ENCODE measurements at places on chromosomes 2 and 18.

GRCh38 chr18:62070302-62070701 is 116.6 kb downstream of the PIGN start:
- DNase-seq = no peak

- no peak for DNase-seq
These were observed 34.3 kb downstream of the GPC1 start for GRCh38 chr2:240469740-240470139.

DNA sequence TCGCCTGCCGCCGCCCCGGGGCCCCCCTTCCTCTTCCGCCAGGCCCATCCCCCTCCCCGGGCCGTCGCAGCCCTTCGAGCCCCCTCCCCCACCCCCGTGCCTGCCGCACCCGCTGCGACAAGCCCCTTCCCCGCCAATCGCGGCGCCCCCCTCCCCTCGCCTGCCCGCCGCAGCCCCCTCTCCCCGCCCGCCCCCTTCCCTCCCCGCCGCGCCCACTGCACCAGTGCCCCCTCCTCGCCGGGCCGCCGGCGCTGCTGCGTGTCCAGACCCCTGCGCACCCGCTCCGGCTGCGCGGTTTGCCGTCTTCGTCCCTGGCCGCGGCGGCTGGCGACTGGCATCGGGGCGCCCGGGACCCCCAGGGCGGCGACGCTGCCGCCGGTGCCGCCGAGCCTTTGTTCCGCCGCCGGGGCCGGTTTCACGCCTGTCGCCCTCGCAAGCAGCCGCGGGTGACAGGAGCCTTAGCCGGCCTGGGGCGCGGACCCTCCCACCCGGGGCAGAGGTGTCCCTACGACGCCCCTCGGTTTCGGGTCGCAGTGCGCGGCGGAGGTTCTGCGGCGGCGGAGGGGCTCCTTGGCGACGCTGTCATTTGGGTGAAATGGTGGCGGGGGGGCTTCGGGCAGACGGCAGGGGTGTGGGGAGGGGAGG is 18.1 kb downstream of the GPC1 start:
- no peak for DNase-seq

DNA sequence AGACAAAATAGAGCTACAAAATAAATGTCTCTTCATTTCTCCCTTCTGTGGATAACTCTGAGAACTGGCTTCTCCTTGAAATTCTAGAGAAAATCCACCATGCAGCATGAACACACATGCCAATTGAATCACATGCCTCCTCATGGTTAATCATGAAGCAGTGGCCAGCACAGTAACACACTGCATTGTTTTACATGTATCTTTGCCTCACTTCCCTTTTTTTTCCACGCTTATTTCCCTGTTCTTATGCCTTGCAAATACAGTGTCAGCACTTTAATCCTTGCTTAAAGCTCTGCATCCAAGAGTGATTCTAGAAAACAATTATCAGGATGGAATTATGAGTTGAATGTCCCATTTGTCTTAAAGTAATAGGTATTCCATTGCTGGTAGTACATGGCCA is 50.3 kb upstream of the ZBTB7C start:
- DNase-seq = no peak

DNA sequence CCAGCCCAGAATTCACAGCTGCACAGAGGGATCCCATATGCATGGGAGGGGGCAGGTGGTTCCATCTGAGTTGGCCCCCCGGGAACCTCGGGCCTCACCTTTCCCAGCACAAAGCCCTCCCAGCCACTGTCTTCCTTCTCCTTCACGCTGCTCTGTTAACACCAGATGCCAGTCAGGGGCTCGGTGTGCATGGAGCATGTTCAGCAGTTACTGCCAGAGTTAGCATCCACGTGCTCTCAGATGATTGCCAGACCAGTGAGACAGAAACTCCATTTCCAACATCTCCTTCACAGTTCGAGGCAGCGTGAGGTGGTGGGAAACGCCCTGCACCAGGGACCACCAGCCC is 101.0 kb downstream of the PTGR3 start:
- no peak for DNase-seq

- no peak for DNase-seq
These were observed 35.7 kb upstream of the GPR155 start for GRCh38 chr2:174522553-174522952.

DNA sequence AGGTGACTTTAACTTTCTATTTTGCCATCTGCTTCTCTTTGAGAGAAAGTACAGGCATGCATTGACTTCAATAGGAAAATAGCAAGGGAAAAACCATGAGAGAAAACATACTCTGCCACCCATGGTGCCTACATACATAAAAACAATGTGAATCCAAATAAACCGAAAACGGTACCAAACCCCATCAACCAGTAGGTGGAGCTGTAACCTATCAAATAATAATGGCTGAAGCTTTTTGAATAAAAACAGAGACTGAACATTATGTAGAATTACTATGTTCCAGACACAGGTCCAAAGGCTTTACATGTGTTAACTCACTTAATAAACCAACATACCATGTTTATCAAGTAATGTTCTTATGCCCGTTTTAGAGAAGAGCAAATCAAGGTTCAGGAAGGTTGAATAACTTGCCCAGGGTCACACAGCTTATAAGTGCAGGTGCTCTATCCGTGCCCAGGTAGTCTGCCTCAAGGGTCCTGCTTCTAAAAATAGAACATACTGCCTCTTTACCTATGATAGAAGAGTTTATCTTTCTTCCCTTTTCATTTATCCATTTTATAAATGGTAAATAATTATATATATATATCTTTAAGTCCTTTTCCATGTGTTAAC is 293.9 kb upstream of the SYT4 start:
- no peak for DNase-seq

GRCh38 chr2:45330108-45330507 is 281.0 kb downstream of the SRBD1 start:
- no peak for DNase-seq

DNA sequence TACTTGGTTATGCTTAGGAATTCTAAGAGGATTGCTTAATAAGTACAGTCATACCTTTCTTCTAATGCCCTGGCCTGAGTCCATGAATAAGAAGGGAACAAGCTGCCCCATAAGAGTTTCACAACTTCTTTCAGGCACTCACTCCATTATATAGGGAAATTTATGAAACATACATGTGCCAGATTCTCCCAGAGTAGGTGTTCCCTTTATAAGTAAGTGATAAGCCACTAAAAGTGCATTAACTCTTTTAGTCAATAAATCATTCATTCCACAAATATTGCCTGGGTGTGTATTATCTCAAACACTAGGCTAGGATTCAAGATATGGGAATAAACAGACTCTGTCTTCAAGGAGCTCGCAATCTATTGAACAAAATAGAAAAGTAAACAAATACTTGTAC is 84.5 kb upstream of the RBBP8 start:
- no peak for DNase-seq

- DNase-seq = no peak
These were observed 423 bp upstream of the TTC27 start for GRCh38 chr2:32627441-32627813.

- DNase-seq = peak; percentile 22
These were observed 102.1 kb downstream of the ATAD2B start for GRCh38 chr2:23824777-23825212.

- no peak for DNase-seq
These were observed 112.4 kb downstream of the PLEKHA3 start for GRCh38 chr2:178592655-178593054.

DNA sequence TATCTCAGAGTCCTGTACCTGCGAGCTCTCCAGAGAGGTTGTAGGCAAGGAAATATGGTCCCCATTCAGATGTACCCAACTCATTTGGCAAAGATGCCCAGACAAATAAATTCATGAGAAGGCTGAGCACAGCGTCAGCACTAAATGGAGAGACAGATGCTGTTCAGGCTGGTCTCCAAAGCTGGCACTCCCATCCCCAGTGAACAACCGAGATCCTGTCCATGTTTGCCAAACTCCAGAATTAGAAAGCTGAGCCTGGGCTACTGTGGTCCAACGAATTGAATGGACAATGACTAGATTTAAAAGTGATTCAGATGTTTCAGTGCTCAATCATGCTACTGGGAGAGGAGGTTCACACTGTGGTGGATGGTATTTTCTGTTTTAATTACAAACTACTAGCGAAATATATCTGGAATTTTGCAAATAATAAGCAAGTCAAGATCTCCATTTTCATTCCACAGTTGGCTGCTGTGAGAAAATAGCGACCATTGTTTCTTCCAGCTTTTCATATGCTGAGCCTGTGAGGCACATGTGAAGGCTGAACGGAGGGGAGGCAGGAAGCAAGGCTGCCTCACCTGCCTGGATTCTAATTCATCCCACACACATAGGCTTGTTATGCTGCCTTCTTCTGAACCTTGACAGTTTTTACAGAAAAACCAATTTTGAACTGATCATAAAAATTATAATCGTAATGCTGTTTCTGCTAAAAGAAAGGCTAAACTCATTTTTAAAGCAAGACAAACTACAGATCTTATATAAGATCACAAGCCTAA is 22.6 kb upstream of the DAPL1 start:
- no peak for DNase-seq

DNA sequence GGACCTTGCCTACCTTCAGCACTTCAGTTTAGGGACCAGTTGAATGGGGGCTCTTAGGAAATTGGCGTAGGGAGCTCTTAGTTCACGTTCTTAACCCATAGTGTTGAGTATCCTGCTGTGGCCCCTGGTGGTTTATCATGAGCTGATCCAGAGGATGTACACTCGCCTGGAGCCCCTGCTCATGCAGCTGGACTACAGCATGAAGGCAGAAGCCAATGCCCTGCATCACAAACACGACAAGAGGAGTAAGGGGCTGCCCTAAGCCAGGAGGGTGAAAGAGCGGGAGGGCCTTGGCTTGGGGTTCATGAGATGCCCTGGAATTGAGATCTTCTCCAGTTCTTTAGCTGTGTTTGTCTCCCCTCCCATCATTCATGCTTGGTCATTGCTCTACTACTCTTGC is 2.9 kb downstream of the RETREG2 start:
- no peak for DNase-seq

GRCh38 chr2:126359494-126359893 is 296.5 kb upstream of the GYPC start:
- no peak for DNase-seq
